Foreskin keratinocyte (primary cell): ENCODE measurements at places on chromosomes 7 and 10.

DNA sequence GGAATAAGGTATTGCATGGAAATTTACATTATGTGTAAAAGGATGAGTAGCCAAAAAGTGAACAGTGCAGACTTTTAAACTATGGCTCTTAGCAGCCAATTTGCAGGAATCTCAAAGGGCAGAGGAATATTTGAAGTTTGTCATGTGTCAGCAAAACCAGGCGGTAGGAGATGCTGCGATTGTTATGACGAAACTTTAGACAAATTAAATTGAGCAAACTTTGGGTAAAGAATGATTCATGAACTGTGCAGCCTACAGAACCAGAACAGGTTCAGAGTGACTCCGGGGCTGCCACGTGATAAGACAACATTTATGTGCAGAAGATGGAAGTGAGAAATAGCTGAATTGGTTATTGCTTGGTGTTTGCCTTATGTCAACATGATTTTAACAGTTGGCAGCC is 39.2 kb upstream of the CCDC6 start:
- no peak for DNase-seq

- no peak for DNase-seq
These were observed 7.1 kb upstream of the UNCX start for GRCh38 chr7:1225441-1226185.

DNA sequence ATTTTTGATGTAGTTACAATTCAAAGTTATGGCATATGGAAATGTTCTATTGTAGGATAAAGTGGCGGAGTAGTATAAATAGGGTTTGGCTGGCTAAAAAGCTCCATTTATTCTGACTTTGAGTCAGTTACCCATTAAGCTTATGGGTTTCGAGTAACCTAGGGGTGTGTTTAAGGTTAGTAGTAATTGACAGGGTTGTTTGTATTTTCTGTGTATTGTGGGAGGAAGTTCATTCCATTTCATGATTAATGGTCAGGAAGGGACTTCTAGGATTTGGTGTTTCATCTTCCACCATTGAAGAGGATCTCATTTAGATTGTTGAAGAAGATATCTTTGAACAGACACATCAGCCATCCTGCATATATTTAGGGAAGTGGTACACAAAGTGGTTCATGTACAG is 75.0 kb downstream of the BICC1 start:
- DNase-seq, result no peak

DNA sequence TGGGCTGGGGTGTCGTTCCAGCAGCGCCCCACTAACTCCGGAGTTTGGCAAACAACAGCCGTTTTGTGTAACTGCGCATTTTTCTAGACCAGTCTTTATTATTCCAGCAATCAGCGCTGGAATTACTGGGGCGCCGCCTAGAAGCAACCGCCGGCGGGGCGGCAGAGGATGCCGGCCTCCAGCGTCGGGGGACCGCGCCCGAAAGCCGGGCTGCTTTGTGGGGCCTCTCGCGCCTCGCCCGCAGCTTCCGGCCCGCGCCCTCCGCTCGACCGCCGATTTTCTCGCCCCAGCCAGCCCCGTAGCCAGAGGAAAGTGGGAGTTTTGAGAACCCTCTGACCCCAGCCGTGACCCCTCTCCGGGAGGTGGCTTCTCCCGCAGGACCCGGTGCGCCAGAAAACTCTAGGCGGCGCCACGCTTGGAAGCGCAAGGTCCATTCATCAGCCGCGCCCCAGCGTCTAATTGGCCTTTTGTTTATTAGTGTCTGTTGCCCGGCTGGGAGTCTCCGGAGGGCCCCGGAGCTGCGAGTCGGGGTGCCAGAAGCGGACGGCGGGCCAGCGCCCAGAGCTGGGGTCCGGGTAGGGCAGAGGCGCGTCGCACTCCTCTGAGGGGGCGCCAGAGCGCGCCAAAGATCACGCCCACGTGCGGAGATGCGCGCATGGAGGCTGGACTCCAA is 10.7 kb downstream of the EMX2 start:
- DNase-seq, result no peak

DNA sequence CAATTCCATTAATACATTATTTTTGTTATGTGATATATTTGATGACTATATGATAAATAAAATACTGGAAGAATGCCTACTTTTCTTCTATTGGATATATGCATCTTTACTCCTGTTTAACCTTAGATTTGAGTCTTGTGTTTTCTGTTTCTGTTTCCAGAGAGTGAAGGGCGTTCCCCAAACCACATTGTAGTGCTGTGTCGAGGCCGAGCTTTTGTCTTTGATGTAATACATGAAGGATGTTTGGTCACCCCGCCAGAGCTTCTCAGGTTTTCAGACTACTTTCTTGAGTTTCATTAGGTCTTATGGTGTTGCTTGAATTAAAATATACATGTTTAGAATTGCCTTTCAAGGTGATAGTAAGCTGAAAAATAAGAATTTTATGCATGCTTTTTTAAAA is 23.8 kb downstream of the CROT start:
- no peak for DNase-seq

GRCh38 chr7:158499082-158499455 is 88.6 kb downstream of the PTPRN2 start:
- no peak for DNase-seq

- DNase-seq, result peak; percentile 29
These were observed 56.7 kb downstream of the IDE start for GRCh38 chr10:92517034-92517655.

GRCh38 chr10:114173603-114173920 is 441 bp downstream of the CCDC186 start:
- no peak for DNase-seq

- DNase-seq, result no peak
These were observed 341.1 kb downstream of the FRMD4A start for GRCh38 chr10:13989616-13990015.

GRCh38 chr7:41786944-41787343 is 84.1 kb upstream of the INHBA start:
- DNase-seq, result no peak

GRCh38 chr10:131690805-131691239 is 210.0 kb upstream of the PPP2R2D start:
- DNase-seq, result no peak

- DNase-seq, result no peak
These were observed 29.9 kb downstream of the CALML5 start for GRCh38 chr10:5469353-5470061.

GRCh38 chr7:33781796-33782195 is 123.5 kb upstream of the BMPER start:
- DNase-seq, result no peak

DNA sequence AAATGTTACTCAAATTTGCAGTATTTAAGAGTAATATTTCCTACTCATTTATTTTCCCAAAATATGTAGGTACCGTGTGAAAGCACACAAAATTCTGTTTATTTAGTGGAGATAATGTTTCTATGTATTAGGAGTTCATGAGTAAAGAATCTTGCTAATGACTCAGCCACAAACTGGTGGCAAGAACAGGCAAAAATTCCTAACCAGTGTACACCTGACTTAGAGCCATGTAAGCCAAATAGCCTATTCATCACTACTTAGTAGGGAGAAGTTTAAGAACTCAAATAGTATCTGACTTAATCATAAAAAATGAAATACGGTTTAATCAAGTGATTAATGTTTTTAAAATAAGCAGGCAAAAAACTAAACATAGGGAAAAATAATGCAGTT is 169.0 kb downstream of the SRPK2 start:
- DNase-seq, result peak; percentile 93

GRCh38 chr7:101598986-101599771 is 29.9 kb downstream of the MYL10 start:
- DNase-seq, result no peak

GRCh38 chr7:2084331-2084730 is 148.4 kb downstream of the MAD1L1 start:
- DNase-seq, result no peak

GRCh38 chr7:6032167-6032566 is 991 bp downstream of the ANKRD61 start:
- DNase-seq, result no peak

GRCh38 chr7:31051598-31052486 is at the start of gene ADCYAP1R1:
Gene ADCYAP1R1, plus strand, starts transcription at chr7:31052308. Its CDS starts 10,957 bp downstream, at chr7:31063265.
- no peak for DNase-seq

GRCh38 chr7:15560968-15561367 is 847 bp downstream of the AGMO start:
- DNase-seq, result no peak

- no peak for DNase-seq
These were observed 32.6 kb upstream of the PSMG3 start for GRCh38 chr7:1602386-1602785.

DNA sequence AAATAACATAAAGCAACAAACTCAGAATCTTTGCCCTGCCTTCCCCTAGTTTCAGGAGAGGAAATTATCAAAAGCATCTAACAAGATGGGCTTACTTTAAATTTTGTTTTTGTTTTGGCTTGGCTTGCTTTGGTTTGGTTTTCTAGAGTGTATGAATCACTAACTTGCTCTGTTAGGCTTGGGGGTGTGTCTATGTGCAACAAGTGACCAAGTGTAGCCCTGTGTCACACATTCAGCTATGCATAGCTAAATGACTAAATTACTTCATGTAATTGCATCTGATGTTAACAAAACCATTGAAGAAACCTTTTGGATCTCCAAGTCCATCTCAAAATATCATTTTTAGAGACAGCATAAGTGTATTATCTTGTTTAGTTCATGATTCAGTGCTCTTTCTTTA is 251.0 kb downstream of the TFEC start:
- DNase-seq, result peak; percentile 17

GRCh38 chr10:132748545-132749370 is 37.2 kb downstream of the NKX6-2 start:
- no peak for DNase-seq

- DNase-seq, result no peak
These were observed 3.0 kb downstream of the NOD1 start for GRCh38 chr7:30475580-30475979.

DNA sequence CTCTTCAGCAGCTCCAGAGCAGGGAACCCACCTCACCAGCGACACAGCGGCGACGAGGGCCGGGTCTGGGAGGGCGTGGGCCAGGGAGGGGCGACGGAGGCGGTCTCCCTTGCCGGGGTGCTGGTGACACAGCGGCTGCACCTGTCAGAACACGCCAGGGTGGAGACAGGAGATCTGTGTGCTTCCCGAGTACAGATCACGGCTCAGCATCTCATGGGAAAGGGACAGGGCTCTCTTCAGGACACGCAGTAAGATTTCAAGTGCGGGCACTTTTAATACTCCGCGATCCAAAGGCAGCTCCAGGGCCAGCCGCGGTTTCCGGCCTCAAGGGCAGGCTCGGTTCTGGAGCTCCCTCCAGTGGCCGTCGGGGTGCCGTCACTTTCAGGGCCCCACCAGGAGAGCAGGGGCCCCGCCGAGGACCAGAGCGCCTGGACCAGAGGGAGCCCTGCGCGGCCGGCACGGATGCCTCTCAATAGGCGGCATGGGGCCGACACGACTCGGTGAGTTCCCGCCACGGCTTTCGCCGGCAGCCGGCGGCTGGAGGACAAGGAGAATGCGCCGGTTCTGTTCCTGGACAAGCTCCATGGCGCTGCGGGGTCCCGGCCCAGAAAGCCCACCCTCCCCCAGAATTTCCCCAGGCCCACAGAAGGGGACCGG is 21.4 kb downstream of the GPR146 start:
- DNase-seq, result no peak

GRCh38 chr7:79258826-79259225 is 194.6 kb downstream of the MAGI2 start:
- DNase-seq, result no peak

GRCh38 chr10:118017850-118018249 is 28.9 kb downstream of the RAB11FIP2 start:
- no peak for DNase-seq

DNA sequence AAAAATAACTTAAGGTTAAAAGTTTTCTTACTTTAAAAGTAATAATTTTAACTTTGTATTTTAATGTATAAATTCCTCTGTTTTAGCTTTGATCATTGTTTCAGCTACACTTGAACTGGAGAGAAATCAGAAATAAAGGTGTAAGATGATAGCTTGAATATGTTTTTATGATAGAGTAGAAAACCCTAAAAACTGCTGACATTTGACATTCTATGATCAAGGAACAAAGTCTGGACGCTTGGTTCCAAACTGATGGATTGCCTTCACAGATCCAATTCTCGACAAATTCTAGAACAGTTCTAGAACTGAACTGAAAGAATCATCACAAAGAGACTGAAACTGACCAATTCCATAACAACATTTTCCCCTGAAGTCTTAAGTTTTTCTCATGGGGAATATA is at the start of gene ANKRD61:
Gene ANKRD61 (plus strand): TSS at position 389 of the 400 bp plus-strand sequence. CDS start 0 bp downstream, at position 389.
- DNase-seq, result no peak

- DNase-seq, result no peak
These were observed 16.2 kb downstream of the ACBD7 start for GRCh38 chr10:15072358-15072757.

- no peak for DNase-seq
These were observed 115.5 kb downstream of the ITIH5 start for GRCh38 chr10:7551289-7551688.

GRCh38 chr7:137848095-137848494 is 1.3 kb upstream of the DGKI start:
- no peak for DNase-seq

DNA sequence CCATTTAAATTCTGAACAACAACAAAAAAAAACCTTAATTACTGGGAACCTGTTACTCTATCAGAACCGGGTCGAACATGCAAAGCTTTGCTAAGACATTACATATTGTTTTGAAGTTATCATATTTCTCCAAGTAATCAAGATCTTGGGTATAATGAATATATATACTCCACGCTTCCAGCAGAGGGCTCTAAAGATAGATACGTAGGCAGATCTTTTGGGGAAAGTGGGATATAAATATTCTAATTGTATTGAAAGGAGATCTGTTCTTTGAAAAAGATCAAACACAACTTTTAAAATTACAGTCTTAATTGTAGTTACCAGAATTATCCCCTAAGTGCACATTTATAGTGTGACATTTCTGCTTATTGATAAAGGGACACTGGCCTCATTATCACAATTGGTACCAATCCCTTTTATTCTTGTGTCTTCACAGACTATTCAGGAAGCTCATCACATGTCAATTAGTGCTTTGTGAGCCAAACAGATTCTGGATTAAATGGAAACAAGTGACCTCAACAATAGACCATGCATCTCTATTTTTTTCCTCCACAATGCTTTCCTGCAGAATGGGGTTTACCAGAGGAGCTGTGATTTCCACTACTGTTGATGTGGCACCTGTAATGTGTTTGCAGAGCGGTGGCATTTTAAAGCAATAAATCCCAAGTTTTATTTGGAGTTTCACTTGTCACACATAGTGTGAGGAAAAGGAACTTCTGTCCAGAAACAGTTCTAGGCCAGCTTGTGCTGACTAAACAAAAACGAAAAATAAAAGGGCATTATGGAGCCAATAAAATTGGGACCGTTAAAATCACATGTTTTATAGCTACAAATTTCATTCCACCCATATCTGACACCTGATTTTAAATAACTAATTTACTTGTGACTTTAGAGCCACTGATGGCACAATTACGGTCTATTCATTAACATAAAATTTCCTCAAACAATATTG is 122.4 kb downstream of the CTTNBP2 start:
- DNase-seq, result peak; percentile 13

GRCh38 chr7:82319674-82320118 is 123.9 kb downstream of the CACNA2D1 start:
- no peak for DNase-seq

GRCh38 chr10:4947039-4947634 is 16.1 kb upstream of the AKR1C1 start:
- no peak for DNase-seq

- DNase-seq, result no peak
These were observed 146.6 kb upstream of the FRMD4A start for GRCh38 chr10:14477408-14477710.
